ENCODE measurements at places on chromosomes 3 and 15.

GRCh38 chr15:63800241-63800640 is 33.5 kb downstream of the HERC1 start:
- H3K4me1 ChIP-seq: no peaks in the 10 kb centered on the region
- H3K4me3 ChIP-seq: no peak overlapping the region
- H3K36me3 ChIP-seq: no peaks in the 10 kb centered on the region

DNA sequence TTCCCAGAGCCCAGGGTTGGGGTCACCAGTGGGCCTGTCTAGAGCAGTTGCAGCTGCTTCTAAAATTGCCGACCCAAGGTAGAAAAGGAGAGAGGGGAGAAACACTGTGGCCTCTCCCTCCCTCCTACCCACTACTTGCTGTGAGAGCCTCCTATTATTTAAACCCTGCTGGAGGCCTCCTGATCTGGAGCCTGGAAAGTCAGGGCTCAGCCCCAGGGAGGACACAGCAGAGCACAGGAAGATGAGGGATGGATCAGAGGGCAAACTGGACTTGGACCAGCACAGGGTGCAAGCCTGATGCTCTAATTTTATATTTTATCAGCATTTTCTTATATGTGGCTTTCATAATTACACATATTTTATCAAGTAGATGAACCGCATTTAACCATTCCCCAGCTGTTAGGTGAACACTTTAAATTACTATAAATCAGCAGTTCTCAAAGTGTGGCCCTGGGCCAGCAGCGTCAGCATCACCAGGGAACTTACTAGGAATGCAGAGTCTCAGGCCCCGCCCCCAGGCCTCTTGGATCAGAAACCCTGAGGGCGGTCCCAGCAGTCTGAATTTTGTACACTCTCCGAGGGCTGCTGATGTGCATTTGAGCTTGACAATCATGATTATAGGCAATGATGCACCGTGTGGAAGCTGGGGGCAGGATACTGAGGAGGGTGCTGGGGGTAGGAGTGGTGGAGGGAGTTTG is 26.7 kb downstream of the SMAD3 start:
- peaks cover 67% of the 10 kb centered on the region for H3K4me1 ChIP-seq
- H3K36me3 ChIP-seq: peaks cover 43% of the 10 kb centered on the region
- H3K4me3 ChIP-seq: no peak overlapping the region
- H3K27me3 ChIP-seq: no peaks in the 10 kb centered on the region

DNA sequence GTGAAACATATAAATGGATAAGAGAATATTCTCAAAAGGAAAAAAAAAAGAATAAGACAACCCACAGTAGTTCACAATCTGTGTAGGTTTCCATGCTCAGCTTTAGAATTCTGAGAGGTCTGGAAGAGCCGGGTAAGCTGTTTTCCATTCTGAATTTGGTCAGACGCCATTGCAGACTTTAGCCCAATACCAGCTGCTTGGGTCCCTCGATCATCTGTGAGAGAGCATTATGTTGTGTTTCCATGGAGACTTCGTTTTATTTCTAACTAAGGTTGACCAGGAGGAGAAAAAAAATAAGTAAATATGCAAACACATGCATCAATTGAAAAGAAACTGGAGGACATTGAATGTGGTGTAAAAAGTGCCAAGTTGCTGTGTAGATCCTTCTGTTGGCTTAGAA is 25.5 kb downstream of the KCNAB1 start:
- no peaks in the 10 kb centered on the region for H3K36me3 ChIP-seq
- H3K27ac ChIP-seq: no peak overlapping the region
- no peak for DNase-seq
- peaks cover 15% of the 10 kb centered on the region for H3K27me3 ChIP-seq
- H3K4me1 ChIP-seq: peaks cover 5% of the 10 kb centered on the region

GRCh38 chr3:46371519-46372340 is 984 bp downstream of the CCR5 start:
- H3K27me3 ChIP-seq: no peaks in the 10 kb centered on the region
- no peak overlapping the region for H3K27ac ChIP-seq
- peak; percentile 46 for DNase-seq
- peaks cover 13% of the 10 kb centered on the region for H3K4me1 ChIP-seq
- no peak overlapping the region for H3K4me3 ChIP-seq

DNA sequence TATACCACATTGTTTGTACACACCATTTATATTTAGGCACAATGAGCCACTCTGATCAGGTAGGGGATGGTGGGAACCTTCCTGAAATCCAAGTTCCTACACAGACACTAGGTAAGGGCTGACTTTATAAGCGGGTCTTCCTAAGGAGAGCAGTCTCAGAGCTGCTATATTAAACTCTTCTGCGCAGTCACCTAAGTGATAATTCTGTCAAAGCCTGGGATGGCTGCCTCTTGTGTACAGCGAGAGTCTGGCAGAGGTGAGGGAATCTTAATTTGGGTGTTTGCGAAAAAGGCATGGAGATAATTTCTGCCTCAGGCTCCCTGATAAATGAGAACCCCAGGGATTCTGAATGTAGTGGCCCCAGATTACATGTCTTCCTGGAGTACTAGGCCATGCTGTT is 113.1 kb downstream of the EDEM1 start:
- H3K27ac ChIP-seq: no peak overlapping the region
- H3K36me3 ChIP-seq: no peaks in the 10 kb centered on the region
- no peak for DNase-seq
- H3K4me1 ChIP-seq: peaks cover 12% of the 10 kb centered on the region

- no peak for DNase-seq
- H3K4me1 ChIP-seq: no peaks in the 10 kb centered on the region
- no peak overlapping the region for H3K4me3 ChIP-seq
- peaks cover 93% of the 10 kb centered on the region for H3K36me3 ChIP-seq
- H3K27me3 ChIP-seq: no peaks in the 10 kb centered on the region
Observed at GRCh38 chr15:25055356-25056068, 100.7 kb downstream of the SNRPN start.

DNA sequence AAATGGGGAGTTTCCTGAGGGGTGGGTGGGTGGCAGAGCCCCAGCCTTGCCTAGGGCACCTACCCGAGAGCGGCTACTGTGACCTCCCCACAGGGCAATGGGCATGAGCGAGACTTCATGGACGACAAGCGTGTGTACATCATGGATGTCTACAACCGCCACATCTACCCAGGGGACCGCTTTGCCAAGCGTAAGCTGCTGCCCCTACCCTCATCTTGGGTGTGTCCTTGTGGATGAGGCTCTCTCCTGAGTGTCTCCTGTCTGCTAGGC is 22.6 kb downstream of the HDAC11 start:
- H3K4me3 ChIP-seq: no peak overlapping the region
- peaks cover 24% of the 10 kb centered on the region for H3K4me1 ChIP-seq
- H3K27ac ChIP-seq: no peak overlapping the region
- H3K27me3 ChIP-seq: no peaks in the 10 kb centered on the region

- no peaks in the 10 kb centered on the region for H3K36me3 ChIP-seq
- peak overlapping the region; percentile 47 for H3K27ac ChIP-seq
- peak overlapping the region; percentile 53 for H3K4me3 ChIP-seq
- H3K4me1 ChIP-seq: peaks cover 35% of the 10 kb centered on the region
- no peaks in the 10 kb centered on the region for H3K27me3 ChIP-seq
- DNase-seq: no peak
Observed at GRCh38 chr15:89377842-89378295, 43.2 kb upstream of the POLG start.

DNA sequence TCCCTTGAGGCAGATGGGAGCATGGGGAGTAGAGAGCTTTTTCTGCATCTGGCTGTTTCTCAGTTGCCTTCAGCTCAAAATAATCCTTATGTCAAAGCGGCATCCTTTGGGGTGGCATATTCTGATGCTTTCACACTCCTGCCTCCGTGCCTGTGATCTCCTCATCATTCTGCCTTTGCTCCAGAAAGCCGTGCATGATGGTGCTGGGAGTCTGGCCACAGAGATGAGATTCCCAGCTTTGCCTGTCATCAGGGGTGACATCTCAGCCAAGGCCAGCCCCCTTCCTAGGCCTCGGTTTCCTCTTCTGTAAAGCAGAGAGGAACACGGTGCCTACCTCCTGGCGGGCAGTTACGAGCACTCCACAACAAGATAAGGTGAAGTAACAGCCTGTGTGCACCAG is 96.3 kb upstream of the ALDH1A3 start:
- no peaks in the 10 kb centered on the region for H3K4me1 ChIP-seq
- no peaks in the 10 kb centered on the region for H3K27me3 ChIP-seq
- no peak for DNase-seq
- H3K4me3 ChIP-seq: no peak overlapping the region
- H3K27ac ChIP-seq: no peak overlapping the region

- H3K36me3 ChIP-seq: no peaks in the 10 kb centered on the region
- no peak overlapping the region for H3K4me3 ChIP-seq
- H3K27me3 ChIP-seq: no peaks in the 10 kb centered on the region
- no peak overlapping the region for H3K27ac ChIP-seq
- peaks cover 7% of the 10 kb centered on the region for H3K4me1 ChIP-seq
Observed at GRCh38 chr15:74209997-74210671, 7.5 kb upstream of the STRA6 start.

- peak; percentile 24 for DNase-seq
- no peak overlapping the region for H3K27ac ChIP-seq
- no peak overlapping the region for H3K4me3 ChIP-seq
- peaks cover 21% of the 10 kb centered on the region for H3K4me1 ChIP-seq
Observed at GRCh38 chr3:49255718-49256511, 21.1 kb downstream of the C3orf62 start.

- H3K4me3 ChIP-seq: no peak overlapping the region
- peaks cover 16% of the 10 kb centered on the region for H3K4me1 ChIP-seq
- no peaks in the 10 kb centered on the region for H3K27me3 ChIP-seq
Observed at GRCh38 chr3:171936191-171936841, 93.2 kb downstream of the TMEM212 start.

DNA sequence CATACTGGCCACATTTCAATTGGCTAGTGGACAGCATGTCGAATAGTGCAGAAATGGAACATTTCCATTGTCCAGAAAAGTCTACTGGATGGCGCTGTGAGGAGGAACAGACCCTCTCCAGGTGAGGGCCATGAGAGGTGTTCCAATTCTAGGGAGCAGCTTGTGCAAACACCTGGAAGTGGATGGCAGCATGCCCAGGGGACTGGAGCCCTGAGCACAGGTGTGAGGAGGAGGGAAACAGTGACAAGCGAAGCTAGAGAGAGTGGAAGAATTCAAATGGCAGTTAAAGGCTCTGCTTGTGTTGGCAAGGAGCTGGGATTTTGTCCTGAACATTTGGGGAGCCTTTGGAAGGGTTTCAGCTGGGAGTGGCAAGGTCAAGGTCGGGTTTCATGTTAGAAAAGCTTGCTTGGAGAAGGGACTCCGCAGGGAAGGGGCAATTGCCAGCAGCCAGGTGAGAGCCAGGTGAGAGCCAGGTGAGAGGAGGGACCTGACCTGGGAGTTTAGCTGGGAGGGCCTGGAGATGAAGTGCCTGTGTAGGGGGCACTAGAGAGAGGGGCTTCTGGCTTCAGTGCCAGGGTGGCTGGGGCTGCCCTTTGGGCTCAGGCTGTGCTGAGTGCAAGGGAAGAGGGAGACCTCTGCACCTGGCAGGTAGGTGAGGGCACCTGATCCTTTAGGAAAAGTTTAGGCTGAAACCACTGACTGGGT is 93.8 kb downstream of the LINGO1 start:
- no peaks in the 10 kb centered on the region for H3K27me3 ChIP-seq
- H3K36me3 ChIP-seq: no peaks in the 10 kb centered on the region

DNA sequence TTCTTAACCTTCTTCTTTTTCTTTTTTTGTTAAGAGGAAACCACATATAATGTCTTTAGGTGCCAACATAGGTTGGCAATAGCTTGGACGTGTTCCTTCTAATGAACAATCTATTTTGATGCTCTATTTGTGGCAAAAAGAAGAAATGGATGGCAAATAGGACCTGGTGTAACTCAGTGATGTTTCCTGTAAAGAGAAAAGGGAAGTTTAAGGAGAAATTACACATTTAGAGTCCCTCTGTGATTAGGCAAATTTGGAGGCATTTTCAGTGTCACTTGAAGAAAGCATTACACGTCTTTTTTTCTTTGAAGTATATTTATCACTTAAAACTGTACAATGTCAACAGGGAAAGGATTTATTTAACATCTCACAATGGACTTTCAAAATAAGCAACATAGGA is 327.1 kb downstream of the ZIC1 start:
- no peak for DNase-seq
- H3K36me3 ChIP-seq: no peaks in the 10 kb centered on the region
- H3K27ac ChIP-seq: no peak overlapping the region
- H3K4me3 ChIP-seq: no peak overlapping the region
- peaks cover 3% of the 10 kb centered on the region for H3K27me3 ChIP-seq
- H3K4me1 ChIP-seq: no peaks in the 10 kb centered on the region

DNA sequence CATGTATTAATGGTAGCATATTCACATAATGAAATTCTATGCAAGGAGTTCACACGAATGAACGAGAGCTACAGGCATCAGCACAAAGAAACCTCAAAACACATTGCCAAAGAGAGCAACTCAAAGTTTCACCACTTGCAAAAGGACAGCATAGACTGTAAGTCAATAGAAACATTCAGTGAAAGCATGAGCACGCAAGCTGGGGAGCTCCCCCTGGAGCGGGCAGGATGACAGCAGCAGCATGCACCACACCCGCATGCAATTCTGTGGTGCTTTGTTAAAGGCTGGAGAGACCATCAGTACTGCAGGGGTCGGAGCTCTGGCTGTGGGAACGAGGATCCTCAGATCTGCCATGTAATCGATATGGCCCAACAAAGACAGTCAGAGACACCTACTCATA is 18.7 kb downstream of the OCA2 start:
- H3K27ac ChIP-seq: no peak overlapping the region
- H3K27me3 ChIP-seq: no peaks in the 10 kb centered on the region
- H3K4me3 ChIP-seq: no peak overlapping the region

GRCh38 chr3:94349310-94349878 is 286.5 kb downstream of the NSUN3 start:
- H3K27me3 ChIP-seq: no peaks in the 10 kb centered on the region
- no peaks in the 10 kb centered on the region for H3K36me3 ChIP-seq
- H3K4me1 ChIP-seq: no peaks in the 10 kb centered on the region
- no peak for DNase-seq
- no peak overlapping the region for H3K27ac ChIP-seq
- H3K4me3 ChIP-seq: no peak overlapping the region
